ENCODE measurements at places on chromosomes 5 and 9.

DNA sequence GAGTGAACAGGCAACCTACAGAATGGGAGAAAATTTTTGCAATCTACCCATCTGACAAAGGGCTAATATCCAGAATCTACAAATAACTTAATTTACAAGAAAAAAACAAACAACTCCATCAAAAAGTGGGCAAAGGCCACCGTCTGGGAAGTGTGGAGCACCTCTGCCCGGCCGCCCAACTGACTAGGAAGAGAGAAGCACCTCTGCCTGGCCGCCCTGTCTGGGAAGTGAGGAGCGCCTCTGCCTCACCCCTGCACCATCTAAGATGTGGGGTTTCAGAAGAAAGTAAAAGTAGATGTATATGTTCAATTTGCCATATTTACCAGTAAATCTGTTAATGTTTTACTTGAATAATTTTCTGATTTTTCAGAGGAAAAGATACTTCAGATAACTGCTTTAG lies 108.1 kb upstream of the TMEM161B start:
- DNase-seq = no peak

DNA sequence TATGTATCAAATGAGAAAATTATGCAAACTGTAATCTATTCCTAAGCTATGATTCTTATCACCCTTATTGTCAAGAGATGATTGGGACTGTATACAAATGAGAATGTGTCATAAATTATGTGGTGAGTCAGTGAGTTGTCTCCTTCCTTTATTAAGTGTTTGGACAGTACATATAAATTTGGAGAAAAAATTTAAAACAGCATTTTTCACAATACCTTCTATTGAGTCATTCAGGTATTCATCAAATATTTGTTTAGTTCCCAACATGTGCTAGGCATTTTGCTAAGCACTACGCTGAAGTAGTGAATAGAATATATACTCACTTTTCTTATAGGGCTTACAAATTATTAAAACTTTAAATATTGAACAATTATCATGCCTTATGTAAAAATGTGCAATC lies 36.3 kb upstream of the PTPRD start:
- no peak for DNase-seq

GRCh38 chr9:136954270-136955083 lies 2.4 kb downstream of the LCN12 start:
- no peak for DNase-seq

GRCh38 chr5:115522832-115523403 lies 21.7 kb downstream of the FEM1C start:
- no peak for DNase-seq

DNA sequence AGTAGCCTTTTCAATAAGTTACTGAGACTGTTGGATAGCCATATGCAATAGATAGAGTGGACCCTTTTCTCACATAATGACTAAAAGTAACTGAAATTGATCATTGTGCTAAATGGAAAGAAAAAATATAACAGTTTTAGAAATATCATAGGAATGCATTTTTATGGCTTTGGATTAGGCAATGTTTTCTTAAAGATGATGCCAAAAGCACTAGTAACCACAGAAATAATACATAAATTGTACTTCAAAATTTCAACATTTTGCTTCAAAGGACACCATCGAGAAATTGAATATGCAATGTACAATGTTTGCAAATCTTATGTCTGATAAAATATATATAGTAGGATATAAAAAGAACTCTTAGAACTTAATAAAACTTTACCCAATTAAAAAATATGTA lies 1267.5 kb upstream of the CDH9 start:
- no peak for DNase-seq

DNA sequence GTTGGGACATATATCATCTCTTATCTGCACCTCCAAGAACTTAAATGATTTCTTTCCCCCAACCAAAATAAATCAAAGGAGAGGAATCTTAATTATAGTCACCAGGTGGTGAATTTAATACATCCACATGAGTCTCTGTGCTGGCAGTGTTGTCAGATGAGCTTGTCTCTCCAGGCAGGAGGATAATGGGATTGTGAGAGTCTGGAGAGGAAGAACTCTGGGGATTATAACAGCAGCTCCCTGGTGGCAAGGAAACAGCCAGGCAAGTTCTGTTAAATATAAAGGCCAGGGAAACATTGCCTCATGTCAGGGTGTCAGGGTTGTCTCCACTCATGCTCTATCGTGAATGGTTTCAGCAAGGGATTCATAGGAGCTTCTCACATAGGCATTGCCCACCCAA lies 80.8 kb downstream of the TLR4 start:
- DNase-seq = no peak

DNA sequence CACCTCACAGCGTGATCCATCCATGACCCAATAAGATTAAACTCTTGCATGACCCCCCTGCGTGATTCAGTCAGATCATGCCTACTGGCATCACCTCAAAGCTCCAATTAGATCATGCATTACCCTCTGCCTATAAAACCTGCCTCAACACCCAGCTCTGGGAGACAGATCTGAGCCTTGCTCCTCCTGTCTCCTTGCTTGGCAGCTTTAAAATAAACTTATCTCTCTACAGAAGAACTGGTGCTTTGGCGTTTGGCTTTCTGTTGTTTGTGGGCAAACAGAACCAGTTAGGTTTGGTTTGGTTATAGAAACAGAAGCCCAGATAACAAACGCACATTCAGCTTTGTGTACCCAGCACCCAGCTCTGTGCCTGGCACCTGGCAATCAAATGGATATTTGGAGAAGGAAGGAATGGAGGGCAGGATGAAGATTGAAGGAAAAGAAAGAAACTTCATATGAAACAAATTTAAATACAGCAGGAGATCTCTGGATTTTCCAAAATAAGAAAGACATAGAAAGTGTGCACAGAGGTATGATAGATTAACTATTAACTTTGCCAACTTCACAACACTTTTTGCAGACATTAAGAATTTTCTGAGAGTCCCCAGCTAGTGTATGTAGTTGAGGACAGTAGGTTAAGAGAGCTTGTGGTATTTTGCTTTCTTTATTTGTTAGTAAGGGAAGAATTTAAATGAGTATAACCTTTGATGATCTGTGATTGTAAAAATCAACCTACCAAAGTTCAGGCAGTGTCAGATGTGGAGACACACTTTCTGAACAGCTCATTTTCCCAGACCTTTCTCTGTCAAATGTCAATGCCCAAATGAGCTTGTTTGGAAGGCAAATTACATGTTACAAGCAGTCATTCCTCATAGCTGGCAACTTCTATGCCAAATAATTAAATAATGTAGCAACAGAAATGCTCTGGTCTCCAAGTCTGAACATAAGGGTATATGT lies 102.1 kb upstream of the ASTN2 start:
- no peak for DNase-seq

GRCh38 chr9:71822456-71822855 lies 54.1 kb upstream of the CEMIP2 start:
- no peak for DNase-seq

DNA sequence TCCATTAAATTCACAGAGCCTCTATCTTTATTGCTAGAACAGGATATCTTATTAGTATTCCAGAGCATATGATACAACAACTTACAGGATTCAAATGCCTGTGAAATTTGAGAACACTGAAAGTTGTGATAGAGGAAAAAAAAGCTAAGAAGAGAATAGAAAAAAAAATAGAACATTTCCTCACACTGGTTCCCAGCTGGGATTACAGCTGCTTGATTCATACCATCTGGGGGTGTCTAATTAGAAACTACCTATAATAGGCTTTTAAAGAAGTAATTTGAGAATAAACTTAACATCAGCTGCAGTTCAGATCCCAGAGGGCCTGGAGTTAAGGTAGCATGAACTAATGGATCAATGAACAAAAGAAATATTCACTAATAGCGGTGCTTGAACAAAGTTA lies 922.0 kb downstream of the CDH12 start:
- no peak for DNase-seq

DNA sequence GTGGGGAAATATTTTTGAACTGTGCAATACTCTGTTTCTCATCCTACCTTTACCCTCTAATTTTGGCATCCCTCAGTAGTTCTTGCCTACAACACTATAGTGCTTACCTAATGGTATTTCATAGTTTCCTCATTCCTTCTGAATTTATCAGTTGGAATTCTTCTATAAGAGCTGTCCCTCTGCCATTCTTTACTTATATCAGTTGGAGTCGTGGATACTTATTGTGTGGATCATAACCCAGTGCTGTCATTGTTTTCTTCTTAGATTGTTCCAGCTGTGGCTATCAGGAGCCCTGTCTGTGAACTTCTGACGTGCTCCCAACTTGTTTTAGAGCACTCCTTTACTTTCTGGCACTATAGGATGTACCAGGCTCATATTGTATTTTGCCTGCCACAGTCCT lies 146.1 kb upstream of the OTULINL start:
- DNase-seq = no peak

GRCh38 chr9:134886413-134886913 lies 5.9 kb downstream of the FCN2 start:
- no peak for DNase-seq

DNA sequence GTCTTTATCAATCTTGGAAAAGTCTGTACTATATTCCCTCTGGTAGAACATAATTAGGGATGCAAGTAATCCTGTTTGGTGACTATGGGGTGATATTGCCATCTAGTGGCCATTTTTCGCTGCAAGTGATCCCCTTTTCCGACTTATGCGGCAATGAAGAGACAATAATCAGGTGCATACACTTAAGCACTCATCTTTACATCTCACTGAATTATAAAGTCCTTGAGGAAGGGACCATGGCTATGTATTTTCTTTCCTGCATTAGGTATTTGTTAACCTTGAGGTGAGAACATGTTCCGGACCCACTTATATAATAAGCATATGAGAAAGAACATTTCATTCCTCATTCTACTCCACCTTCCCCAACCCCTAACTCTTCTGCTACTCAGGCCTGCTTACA lies 19.6 kb upstream of the LIX1 start:
- peak; percentile 10 for DNase-seq

- DNase-seq = no peak
Measured at GRCh38 chr9:126618190-126618584, 4.5 kb downstream of the LMX1B start.

DNA sequence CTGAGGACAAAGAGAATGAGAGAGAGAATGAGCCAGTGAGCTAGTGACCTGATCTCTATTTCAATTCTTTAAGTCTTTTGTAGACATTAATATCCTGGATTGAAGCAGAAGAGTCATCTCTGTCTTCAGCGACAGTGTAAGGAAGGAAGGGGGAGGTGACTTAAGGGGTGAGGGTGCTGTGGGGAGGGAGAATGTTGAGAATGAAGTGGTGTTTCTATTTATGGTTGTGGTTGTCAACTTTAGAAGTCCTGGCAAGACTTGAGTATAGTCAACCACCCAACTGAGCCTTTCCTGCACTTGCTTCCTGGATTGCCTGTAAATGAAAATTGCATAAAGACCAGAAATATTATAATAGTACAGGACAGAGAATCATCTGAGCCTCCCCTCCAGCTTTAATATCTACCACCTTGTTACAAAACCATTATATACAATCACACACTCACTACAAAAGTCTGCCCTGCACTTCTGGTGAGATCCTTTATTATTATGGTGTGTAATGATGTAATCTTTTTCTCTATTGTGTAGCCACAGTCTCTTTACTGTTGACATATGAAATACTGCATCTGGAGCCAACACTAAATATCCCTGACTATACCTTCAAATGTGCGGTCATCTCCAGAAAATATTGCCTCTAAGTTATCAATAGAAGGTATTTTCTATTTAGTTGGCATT lies 91.7 kb downstream of the NTRK2 start:
- DNase-seq = no peak

- no peak for DNase-seq
Measured at GRCh38 chr9:111154081-111154562, 115.9 kb upstream of the LPAR1 start.

- no peak for DNase-seq
Measured at GRCh38 chr5:83672646-83673045, 48.0 kb downstream of the HAPLN1 start.

DNA sequence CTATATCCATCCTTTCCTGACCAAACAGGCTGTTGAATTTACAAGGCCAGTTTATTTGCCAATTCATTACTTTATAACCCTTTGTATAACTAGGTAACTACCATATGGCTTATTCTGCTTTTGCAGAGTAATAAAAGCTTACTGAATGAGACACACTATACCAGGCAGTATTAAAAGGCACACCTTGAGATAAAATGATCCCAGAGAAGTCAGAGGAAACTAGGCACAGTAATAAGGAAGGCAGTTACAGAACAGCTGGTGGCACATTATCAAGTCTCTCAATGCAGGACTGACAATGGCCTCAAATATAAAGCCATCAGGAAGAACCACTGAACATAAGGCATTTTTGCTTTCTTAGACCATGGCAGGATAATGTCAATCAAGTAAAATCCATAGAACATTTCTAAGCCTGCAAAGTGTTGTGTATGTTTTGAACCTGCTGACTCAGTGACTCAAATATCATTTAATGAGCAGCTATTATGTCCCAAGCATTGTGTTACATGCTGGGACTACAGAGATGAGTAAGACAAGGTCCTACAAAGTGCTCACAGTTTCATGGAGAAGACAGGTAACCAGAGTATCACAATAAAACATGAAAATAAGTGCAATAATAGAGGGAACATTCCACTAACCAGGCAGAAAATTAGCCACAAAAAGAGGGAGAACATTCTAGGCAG lies 52.5 kb downstream of the OXCT1 start:
- DNase-seq = no peak

- DNase-seq = no peak
Measured at GRCh38 chr5:124996764-124997077, 250.3 kb upstream of the ZNF608 start.

DNA sequence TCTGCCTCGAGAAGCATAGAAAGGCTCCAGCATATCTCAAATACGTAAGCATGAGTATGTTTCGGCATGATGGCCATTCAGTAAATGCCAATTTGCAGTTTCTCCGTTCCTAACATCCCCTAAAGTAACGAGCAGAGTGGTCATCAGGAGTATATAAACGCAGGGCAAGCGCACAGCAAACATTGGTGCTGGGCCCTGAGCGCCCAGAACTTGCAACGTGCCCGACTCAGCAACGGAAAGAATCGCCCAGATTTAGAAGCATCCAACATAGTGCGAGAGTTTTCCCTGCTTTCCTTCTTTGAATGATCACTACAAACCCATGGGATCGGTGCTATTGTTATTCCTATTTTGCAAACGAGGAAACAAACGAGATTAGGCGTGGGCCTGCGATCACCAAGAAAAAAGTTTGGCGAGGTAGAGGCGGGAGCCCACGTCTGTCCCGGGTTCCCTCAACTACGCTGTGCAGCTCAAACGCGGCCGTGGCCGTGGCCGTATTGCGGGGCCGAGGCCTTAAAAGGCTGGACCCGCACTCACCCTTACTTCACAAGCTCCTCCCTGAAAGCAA lies 505 bp downstream of the RPS14 start:
- no peak for DNase-seq

DNA sequence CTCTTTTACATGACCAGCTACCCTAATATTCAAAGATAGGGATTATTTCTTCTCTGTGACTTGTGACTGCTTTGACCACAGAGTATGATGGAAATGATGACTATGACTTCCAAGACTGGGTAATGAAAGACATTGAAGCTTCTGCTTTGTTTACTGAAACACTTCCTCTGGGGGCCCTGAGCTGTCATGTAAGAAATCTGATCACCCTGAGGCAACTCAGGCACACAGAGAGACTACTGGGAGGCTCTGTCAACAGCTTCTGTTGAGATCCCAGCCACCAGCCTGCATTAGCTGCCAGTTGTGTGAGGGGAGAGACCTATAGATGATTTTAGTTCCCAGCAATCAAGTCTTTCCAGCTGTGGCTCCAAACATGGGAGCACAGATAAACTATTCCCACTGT lies 76.5 kb downstream of the KCTD16 start:
- DNase-seq = no peak

Data from activated T-cell treated with anti-CD3 and anti-CD28 coated beads for 48 hours (primary cell).